ENCODE measurements at places on chromosomes 7 and 10.
A peak's percentile ranks its signal among the peaks of the same experiment; 100 is the strongest.

- DNase-seq = no peak
Measured at GRCh38 chr7:75924889-75925288, 9.9 kb downstream of the POR start.

GRCh38 chr10:72567889-72568640 is 57.8 kb downstream of the MICU1 start:
- DNase-seq = no peak

GRCh38 chr10:97224483-97225435 is 39.0 kb upstream of the SLIT1 start:
- DNase-seq = no peak

DNA sequence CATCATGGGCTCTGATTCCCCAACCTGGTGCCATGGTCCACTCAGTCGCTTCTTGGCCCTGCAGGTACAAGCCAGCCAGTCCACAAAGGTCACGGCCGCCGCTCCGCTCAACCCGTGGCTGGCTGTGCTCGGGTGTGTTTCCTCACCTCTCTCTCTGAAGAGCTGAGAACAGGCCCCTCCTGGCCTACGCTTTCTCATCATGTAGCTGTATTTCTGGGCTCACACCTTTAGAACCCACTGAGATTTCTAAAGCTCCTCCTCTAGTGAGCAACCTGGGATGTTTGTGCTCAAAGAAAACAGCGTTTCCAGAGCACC is 30.2 kb downstream of the PTPRN2 start:
- DNase-seq = no peak

DNA sequence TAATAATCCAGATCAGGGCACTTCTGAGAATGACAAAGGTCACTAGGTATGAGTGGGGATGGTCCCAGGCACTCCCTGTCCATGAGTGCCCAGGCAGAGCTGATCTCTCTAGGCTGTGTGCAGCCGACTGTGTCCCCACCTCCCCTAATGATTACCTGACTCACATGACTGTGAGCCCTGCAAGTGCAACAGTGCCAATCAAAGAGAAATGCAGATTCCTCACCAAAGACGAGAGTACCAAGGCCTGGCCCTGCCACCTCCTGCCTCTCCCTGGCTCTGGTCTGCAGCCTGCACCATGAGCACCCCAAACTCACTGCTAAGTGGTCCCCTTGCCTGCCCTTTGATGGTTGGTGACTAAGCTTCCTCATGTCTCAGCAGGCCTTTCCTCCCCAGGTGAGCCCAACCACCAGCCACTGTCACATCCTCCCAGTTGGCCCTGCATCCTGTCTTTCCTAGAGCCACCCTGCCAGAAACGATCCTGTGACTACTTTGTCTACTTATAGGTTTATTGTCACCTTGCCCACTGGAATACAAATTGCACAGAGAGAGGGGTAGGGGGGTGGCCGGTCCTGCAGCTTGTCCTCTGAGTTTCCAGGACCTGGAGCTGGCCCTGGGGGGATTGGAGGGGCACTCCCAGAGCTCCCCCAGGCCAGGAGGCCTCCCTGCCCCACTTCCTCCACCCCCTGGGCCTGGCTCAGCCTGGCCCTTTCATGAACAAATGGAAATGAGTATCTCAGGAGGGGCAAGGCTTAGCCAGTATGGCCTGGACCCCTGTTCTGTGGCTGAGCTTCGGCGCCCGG is 22.4 kb upstream of the GDF10 start:
- DNase-seq = no peak

GRCh38 chr10:93806903-93807302 is 49.2 kb downstream of the LGI1 start:
- no peak for DNase-seq

DNA sequence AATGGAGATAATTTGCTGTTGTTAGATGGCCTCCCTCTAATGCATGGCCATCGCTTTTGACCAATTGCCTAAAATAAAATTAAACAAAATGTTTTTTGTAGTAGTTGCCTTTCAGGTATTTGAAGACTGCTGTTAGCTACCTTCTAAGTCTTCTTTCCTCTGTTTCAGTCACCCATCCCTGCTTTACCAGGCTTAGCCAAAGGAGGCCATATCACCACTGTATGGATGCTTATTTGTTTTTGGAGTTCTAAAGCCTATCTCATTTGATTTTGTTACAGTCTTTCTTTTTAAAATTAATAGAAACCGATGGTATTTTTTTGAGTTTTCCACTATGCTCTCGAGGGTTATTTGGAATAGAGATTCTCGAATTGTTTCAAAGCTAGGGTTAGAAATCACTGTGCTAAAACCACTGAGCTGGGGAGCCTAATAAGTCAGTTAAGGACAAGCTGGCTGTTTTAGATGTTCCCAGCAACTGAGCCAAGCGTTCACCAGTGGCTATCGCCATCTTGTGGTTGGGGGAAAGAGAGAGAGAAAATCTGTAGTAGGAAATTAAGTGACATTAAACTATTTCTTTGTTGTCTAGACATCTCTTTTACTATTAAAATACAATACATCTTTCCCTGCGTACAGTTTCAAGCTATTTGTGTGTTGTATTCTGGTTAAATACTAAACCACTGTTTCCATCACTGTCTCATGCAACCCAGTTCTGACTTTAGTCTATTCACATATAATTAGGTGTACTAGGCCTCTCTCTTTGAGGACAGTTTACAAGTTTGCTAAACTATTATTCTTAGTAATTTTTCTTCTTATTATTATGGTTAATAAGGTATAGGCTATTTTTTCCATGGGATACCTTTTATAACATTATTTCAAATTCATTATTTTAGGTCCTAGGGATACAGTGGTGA is 52.2 kb downstream of the GPR158 start:
- no peak for DNase-seq

DNA sequence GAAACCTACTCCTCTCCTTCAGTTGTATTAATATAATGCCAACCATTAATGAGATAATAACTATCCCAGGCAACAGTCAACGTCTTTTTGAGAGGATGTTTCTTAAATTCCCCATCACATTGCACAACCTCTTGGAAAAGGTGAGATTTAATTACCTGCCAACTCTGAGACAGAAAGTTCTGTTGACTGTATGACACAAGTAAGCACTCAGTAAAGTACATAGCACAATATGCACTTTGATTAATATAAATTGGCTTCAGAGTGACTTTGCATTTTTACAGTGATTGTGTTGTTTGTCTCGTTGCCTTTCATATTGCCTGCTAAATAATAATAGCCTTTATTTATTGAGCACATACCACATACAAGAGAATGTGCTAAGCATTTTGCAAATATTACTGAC is 46.7 kb downstream of the CAV1 start:
- DNase-seq = no peak

- no peak for DNase-seq
Measured at GRCh38 chr10:124307591-124307990, 111.1 kb downstream of the OAT start.

DNA sequence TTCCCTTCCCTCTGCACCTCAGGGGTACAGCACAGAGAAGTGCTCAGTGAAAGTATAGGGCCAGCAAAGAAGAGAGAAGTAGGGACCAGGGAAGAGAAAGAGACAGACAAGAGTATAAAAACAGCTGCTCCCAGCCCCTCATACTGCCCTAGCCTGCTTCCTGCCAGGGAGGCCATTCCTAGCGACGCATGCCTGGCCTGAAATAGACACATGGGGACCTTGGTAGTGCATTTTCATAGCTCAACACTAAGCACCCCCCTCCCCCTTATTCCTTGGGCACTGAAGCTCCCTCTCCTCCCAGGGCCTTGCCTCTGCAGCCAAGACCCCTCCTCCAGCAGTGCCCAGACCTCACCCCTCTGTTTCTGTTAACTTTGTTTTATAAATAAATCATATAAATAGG is 64.7 kb downstream of the ZMIZ1 start:
- DNase-seq = no peak

- no peak for DNase-seq
Measured at GRCh38 chr10:49595713-49596492, 14.2 kb upstream of the SLC18A3 start.

DNA sequence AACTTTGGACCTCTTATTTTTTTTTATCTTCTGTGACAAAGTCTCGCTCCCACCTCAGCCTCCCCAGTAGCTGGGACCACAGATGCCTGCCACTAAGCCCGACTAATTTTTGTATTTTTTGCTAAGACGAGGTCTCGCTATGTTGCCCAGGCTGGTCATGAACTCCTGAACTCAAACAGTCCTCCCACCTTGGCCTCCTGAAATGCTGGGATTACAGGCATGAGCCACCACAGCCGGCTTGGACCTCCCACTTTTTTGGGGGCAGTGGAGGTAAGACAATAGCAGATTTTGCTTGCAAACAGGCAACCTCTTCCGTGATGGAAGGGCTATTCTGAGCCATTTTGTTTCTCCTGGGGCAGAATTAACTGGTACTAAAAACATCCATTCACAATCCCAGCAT is 1.2 kb upstream of the TRRAP start:
- DNase-seq = peak; percentile 59

DNA sequence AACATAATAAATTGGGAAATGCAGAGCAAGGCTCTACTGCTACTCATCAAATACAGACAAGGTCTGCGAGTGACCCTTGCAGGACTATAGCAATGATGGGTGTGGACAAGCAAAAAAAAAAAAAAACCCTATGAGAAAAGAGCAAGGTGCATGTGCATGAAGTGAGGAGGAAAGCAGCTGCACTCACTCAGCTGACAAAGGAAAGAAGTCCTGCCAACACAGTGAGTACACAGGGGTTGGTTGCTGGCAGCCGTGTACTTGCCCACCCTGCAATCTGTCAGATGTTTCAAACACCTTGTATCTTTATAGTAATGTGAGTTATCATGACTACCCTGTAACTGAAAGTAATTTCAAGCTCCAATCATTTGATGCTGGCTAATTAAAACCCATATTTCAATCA is 20.5 kb downstream of the CHCHD3 start:
- DNase-seq = no peak

DNA sequence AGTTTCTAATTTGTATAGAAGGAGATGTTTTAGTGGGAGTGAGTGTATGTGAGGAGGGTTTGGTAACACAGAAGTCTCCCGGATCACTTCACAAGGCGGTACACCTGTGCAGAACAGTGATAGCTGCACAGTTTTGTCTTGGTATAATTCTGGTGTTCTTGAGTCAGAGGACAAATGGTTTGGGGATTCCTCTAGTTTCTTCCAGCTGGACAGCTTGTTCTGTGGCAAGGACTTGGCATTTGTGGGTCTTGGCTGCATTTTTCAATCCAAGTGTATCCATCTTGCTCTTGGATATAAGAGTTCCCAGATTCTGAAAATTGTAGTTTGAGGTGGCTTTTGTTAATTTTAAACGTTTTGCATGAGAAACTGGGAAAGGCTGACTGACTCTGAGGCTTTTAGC is 135.7 kb downstream of the AHR start:
- no peak for DNase-seq

- no peak for DNase-seq
Measured at GRCh38 chr10:22016046-22016705, 12.6 kb upstream of the DNAJC1 start.

GRCh38 chr7:74606909-74607510 is 50.5 kb upstream of the GTF2I start:
- DNase-seq = no peak

DNA sequence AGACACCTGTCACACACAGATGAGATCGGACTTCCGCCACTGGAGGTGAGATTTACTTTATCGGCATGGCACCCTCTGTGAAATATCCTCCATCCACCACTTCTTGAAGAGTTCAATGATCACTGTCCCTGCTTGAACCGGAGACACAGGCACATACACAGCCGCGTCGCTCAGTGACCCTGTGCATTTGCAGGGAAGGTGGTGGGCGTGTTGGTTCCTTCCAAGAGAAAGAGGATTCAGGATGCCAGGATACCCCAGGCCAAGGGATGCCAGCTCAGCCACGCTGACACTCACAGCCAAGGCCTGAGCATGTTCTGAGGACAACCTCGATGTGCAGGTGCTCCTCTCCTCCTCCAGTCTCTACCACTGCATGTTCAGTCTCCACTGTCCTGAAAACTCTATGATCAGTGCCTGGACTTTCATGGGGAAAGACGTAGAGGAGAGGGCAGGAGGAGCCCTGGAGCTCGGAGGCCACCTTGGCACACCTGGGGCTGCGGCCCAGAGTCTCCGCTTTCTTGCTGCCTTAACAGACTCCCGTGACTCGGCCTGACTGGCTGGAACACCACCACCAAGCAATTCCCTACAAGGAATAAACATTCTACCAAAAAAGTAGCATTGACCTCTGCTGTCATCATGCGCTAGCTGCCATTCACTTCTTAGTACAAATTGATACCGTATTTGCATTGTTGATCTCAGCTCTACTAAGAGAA is 115.2 kb downstream of the TCERG1L start:
- peak; percentile 64 for DNase-seq

GRCh38 chr7:6395898-6396595 is 51.7 kb downstream of the DAGLB start:
- DNase-seq = no peak

GRCh38 chr7:119664601-119665000 is 608.4 kb upstream of the KCND2 start:
- DNase-seq = no peak

DNA sequence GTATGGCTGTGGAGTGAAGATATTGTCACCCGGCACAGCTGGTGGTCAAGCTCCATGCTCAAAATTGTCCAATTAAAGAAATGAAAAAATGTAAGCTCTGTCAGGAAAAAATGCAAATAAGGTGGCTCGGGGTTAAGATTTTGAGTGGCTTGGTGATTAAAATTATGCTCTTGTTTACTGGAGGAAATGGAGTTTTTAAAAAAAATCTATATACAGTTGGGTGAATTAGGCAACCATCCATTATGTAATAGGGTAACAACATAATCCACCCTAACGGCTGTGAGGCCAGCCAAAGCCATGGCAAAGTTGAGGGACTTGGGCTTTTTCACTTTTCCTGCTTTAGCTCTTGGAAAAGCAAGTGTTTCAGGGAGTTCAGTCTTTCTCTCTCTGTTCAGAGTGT is 260.8 kb upstream of the HABP2 start:
- no peak for DNase-seq

DNA sequence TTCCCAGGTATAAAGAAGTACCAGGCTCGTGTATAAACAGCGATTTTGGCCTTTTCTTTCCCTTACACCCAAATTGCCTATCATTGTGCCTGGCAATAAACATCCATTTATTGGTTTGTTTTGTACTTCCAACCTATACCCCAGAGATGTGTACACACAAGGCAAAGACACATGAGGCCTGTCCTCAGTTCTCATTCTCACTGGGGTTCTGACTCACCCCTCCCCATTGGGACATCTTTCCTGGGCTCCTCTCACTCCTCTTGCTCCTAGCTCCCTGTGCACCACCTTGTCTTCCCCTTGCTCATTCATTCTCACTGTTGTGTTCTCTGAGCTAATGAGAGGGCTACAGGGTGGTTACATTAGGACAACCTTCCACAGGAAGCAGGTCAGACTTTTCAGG is 240.7 kb downstream of the ANK3 start:
- DNase-seq = no peak

GRCh38 chr10:49610458-49611165 is 502 bp downstream of the SLC18A3 start:
- DNase-seq = peak; percentile 26

DNA sequence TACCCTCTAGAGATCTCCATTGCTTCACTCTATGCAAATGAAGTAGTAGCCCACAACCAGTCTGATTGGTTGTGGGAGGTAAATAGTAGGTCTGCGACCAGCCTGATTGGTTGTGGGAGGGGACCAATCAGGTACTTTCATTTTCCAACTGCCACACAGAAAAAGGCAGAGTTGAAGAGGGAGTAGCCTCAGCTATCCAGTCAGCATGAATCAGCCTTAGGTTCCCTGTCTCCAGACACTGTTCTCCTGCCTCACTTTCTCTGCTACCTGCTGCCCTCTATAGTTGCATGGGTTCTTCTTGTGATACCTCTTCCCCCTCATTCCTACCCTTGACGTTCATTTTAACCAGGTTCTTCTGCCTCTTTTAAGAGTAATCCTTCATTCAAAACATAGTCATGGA is 114.5 kb upstream of the LYZL1 start:
- DNase-seq = no peak

- DNase-seq = no peak
Measured at GRCh38 chr10:106615081-106615480, 549.4 kb downstream of the SORCS1 start.

- no peak for DNase-seq
Measured at GRCh38 chr7:140342727-140343514, 55.4 kb downstream of the SLC37A3 start.

All from coronary artery (tissue), 2 donors.